Activated T-helper 1 cell treated with anti-CD3 and anti-CD28 coated beads, Interleukin-12 subunit alpha, Interleukin-12 subunit beta, Interleukin-2, Interleukin-4 antibody, amounts not matched to agents 30 ng/mL and 10 ng/mL and 1 ng/mL, durations not matched to agents 14 hours and 24 hours and 36 hours (primary cell): ENCODE measurements at places on chromosomes 3 and 15. TPM values are rescaled to one million over a fixed set of nuclear protein-coding genes. Genes with fewer than 3 reads are reported as not detected.

GRCh38 chr15:77632534-77633133 lies at the start of gene LINGO1:
Gene LINGO1, minus strand, starts transcription at chr15:77632912. Its CDS starts 597 bp downstream, at chr15:77632315.
- no peak for DNase-seq

DNA sequence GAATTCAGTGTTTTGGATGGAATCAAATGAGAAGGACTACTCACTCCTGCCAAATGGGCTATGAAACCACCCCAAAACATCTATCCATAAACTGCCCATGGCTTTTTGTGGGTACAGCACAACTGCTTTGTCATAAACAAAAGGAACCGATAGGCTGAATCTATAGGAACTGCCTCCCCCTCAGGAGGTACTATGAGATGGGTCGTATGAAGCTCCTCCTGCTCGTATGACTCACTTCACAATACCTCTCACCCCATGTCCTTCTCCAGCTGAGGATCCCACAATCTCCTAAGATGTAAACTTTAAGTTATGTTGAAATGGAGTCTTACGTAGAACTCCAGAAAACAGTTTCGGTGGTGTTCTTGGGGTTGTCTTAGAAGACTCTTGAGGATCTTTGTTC lies 129.9 kb upstream of the SAMMSON start:
- no peak for DNase-seq

- DNase-seq, result no peak
Measured at GRCh38 chr15:45133561-45133920, 3.7 kb downstream of the DUOX1 start.

DNA sequence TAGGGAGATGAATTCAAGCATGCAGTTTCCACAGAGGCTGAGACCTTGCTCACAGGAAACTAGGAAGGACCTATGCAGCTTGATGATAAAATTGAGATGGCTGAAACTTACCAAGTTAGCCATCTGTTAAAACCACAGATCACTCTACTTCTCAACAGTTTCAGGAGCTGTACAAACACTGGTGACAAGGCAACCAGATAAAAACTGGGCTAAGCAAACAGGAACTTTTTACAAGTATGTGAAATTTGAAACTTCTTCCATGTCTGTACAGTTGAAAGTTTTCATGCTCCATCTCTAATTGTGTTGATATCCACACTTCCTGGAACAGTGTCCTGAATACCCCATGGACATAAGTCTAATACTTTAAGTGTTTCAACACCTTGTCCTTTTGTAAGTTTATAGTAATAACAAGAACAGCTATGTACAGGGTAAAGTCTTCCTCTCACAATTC lies 78.2 kb downstream of the FAIM start:
- no peak for DNase-seq

- no peak for DNase-seq
Measured at GRCh38 chr15:40327457-40327856, 4.0 kb downstream of the INAFM2 start.

- peak; percentile 9 for DNase-seq
Measured at GRCh38 chr3:89098964-89099585, 8.3 kb upstream of the EPHA3 start.

DNA sequence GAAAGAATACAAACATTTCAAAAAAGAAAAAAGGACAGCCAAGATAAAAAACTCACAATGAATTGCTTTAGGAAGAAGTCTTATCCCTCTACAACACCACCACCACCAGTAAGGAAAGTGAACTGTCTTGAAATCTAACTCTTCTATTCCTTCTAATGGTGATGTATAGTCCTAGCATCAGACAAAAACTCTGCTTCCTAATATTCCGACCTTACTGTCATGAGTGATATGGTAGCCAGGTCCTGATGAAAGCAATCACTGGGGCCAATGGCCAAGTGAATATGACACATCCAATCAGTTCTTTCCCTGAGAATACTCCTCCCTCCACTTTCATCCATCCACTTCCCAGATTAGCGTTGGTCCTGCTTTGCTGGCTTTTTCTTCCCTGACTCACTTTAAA lies 14.8 kb downstream of the GK5 start:
- DNase-seq, result no peak

GRCh38 chr3:178112134-178112533 lies 424.1 kb upstream of the KCNMB2 start:
- no peak for DNase-seq

GRCh38 chr15:33460166-33460805 lies 149.5 kb downstream of the RYR3 start:
- DNase-seq, result no peak

- DNase-seq, result no peak
Measured at GRCh38 chr3:95721938-95722337, 1092.5 kb upstream of the EPHA6 start.

- DNase-seq, result no peak
Measured at GRCh38 chr15:27427276-27427675, 456.3 kb downstream of the GABRG3 start.

GRCh38 chr3:71652781-71653413 lies 69.4 kb upstream of the FOXP1 start:
- DNase-seq, result no peak

- no peak for DNase-seq
Measured at GRCh38 chr3:139780593-139780992, 102.8 kb upstream of the NMNAT3 start.

DNA sequence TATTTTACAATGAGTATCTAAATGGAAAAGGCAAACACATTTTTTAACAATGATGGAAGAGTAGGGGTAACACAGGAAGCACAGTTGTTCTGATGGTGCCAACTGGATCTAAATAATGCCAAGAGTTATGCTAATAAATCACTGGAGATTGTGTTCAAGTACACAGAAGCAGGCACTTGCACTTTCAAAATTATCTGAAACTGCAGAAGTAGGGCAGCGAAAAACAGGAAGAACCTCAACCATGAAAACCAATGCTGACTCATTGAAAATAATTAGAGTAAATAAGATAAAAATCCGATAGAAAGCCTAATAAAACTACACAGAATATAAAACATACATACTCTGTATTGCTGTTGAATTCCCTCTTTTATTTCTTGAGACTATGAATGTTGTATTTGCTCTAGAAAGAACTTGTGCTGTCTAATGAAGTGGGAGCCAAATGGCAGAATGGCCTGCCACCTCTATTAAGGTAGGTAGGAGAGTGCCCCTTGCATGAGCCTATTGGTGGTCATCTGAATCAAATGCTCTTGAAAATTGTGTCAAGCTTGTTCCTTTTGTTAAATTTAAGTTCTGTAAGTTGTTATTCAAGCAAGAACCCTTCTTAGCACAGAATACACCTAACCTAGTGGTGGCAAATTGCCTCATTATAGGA lies 93.7 kb downstream of the ABI3BP start:
- no peak for DNase-seq

- DNase-seq, result no peak
Measured at GRCh38 chr3:135215516-135215915, 420.5 kb downstream of the EPHB1 start.

- no peak for DNase-seq
Measured at GRCh38 chr3:41363830-41364523, 164.7 kb downstream of the CTNNB1 start.

GRCh38 chr3:37773911-37774310 lies 87.8 kb upstream of the CTDSPL start:
- no peak for DNase-seq

DNA sequence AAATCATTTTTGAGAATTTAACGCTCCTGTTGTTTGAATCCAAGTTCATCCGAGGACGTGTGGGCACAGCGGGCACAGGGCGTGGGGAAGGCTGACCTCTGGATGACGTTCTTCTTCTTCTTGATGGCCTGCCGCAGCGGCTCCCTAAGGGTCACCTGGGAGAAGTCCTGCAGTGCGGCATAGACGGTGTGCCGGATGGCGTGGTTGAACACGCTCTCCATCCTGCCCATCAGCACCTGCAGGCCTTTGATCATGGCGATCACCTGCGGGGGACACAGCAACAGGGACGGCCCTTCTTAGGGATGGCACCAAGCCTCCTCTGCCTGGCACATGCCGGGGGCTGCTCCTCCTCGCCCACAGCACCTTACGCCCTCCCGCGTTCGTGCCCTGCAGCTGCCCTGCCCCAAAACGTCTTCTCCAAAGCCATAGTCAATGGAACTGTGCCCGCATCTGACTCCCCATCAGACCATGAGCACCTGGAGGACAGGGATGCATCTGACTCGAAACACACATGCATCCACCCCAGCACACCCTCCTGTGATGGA lies 61.5 kb downstream of the CYFIP1 start:
- no peak for DNase-seq

- DNase-seq, result no peak
Measured at GRCh38 chr3:8760506-8760905, 8.9 kb downstream of the OXTR start.

DNA sequence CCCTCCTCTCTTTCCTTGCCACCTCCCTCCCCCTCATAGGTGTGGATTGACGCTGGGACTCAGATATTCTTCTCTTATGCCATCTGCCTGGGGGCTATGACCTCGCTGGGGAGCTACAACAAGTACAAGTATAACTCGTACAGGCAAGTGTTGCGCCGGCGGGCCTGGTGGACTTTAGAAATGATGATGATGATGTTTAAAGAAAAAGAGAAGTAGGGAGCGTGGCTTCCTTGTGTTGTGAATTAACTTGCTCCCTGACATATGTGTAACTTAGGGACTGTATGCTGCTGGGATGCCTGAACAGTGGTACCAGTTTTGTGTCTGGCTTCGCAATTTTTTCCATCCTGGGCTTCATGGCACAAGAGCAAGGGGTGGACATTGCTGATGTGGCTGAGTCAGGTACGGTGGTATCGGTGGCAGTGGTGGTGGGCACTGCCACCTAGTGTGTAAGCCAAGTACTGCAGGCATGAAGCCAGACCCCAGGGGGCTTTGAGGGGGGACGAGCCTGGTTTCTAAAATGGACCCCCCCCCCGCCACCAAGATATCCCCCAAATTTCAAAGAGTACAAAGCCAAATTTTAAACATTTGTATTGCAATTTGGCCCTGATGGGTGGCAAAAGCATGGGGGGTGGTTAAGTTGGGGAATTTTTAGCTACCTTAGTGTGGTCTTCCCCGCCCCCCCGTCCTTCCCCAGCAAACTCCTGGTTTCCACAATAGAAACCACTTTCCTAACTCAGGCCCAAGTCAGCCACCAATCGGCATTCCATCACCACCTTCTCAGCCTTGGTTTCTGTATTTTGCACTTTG lies 65.6 kb downstream of the SLC6A6 start:
- DNase-seq, result peak; percentile 23

DNA sequence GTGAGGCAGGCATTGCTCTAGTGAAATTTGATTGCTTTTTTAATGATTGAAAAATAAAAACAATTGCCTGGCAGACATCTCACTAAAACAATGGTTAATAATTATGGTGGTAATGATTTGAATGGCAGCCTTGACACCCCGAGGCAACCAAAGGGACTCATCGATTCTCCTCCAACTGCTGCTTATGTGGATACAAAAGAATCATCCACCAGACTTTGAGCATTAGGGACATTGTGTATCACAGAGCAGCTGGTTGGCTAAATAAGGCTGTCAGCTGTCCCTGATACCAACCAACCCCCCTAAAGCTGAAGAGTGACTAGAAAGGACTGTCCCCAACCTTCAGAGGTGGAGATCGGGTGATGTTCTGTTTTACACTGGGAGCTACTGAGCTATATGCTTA lies 1.7 kb upstream of the CD47 start:
- DNase-seq, result no peak

DNA sequence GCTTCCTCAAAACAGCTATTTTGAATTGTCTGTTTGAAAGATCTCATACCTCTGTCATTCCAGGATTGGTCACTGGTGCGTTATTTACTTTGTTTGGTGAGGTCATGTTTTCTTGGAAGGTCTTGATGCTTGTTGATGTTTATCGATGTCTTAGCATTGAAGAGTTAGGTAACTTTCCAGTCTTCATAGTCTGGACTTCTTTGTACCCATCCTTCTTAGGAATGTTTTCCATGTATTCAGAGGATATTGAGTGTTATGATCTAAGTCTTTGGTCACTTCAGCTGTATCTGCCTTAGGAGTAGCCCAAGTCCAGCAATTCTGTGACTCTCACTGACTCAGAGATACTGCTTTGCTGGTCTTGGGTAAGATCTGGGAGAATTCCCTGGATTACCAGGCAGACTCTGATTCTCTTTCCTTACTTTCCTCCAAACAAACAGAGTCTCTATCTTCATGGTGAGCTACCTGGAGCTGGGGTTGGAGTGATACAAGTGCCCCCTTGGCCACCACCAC lies 398.6 kb downstream of the ZIC4 start:
- DNase-seq, result no peak

DNA sequence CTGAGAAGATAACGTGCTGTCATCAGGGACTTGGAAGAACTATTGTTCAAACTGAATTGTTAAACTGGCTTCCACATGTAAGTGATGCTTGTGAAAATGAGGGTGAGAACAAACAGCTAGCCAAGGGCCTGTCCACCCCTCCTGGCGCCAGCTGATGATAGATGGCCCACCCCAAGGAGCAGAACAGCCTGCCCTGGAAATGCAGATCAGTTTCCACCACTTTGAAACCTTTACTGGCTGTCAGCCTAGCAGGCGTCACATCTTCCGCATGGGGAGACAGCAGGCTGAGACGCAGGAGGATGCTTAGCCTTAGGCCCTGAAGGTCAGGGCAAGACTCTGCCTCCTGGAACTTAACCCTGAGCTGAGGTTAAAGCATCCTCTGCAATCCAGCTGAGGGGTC lies 6.4 kb upstream of the SLC51B start:
- DNase-seq, result no peak

DNA sequence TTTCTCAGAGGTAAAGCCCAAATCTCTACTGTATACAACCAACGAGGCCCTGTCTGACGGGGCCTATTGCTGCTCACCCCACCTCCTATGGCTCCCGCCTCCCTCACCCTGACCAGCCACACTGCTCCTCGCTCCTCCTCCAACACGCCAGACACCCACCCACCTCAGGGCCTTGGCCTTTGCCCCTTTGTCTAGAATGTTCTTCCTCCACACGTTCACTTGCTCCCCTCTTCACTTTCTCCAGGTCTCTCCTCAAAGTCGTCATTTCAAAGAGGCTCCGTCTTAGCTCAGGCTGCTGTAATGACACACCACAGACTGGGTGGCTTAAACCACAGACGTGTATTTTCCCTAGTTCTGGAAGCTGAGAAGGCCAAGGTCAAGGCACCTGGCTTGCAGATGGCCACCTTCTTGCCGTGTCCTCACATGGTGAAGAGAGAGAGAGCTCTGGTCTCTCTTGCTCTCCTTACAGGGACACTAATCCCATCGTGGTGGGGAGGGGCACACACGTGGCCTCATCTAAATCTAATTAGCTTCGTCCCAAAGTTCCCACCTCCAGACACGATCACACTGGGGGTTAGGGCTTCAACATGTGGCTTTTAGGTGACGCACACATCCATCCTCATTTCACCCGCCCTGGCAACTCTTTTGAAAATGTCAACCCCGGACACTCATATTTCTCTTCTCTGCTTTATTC lies 98.2 kb downstream of the TLE3 start:
- no peak for DNase-seq

PPM1M gene
- total RNA-seq, result 57.1 and 59.5 TPM in 2 replicates

ARHGAP11A gene
- total RNA-seq, result 90.2 and 96.4 TPM in 2 replicates

CACNA1D gene
- total RNA-seq, result 0.65 and 1.2 TPM in 2 replicates

C3orf85 gene
- total RNA-seq, result not detected in 2 replicates

ANKDD1A gene
- 0.93 and 1.3 TPM in 2 replicates for total RNA-seq

LRRN1 gene
- total RNA-seq, result not detected in 2 replicates

INKA1 gene
- total RNA-seq, result 1.3 and 2.7 TPM in 2 replicates

ROBO2 gene
- total RNA-seq, result not detected in 2 replicates

RASGRP1 gene
- total RNA-seq, result 106 and 110 TPM in 2 replicates
